ENCODE measurements at places on chromosomes 11 and 22. TPM values are rescaled to one million over a fixed set of nuclear protein-coding genes. Genes with fewer than 3 reads are reported as not detected.

DNA sequence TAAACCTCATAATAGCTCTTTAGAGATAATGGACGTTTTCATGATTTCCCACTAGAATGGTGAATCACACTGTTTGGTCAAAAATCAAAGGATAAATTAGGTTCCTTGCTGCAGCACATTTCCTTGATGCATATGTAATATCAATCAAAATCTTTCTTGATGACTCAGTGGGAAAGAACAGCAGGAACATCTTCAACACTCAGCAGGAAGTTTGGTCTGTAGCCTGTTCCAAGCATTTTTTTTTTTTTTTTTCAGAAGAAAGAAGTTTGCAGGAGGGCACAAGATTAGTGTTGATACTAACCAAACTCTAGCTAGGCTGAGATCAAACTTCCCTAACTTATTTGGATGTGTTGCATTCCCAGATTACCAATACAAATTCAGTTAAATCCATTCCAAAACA, 1529.8 kb downstream of the FAM181B start:
- DNase-seq, result no peak

DNA sequence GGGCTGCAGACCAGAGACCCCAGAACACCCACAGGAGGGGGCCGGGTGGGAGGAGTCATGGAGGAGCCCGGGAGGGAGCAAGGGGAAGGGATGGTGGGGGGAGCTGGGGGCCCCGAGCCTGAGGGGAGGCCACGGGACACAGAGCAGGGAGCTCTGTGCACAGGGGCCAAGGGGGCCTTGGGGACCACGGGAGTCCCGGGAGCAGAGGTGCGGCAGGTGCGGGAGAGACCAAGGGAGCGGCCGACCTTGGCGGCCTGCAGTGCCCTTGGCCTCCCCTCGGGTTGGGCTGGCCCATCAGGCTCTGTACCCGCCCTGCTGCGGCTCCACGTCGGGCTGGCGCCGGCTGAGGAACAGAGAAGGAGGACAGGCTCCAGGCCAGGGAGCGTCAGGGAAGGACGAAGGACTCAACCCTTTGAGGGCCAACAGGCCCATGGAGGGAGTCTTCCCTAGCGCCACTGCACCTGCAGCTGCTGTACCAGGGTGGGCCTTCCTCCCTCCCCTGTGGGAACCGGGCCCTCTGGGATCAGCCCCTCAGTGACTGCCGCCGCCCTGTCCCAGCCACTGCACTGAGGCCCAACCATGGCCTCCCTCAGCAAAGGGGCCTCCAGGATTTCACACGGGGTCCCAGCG, 17.8 kb upstream of the BRSK2 start:
- DNase-seq, result no peak

DNA sequence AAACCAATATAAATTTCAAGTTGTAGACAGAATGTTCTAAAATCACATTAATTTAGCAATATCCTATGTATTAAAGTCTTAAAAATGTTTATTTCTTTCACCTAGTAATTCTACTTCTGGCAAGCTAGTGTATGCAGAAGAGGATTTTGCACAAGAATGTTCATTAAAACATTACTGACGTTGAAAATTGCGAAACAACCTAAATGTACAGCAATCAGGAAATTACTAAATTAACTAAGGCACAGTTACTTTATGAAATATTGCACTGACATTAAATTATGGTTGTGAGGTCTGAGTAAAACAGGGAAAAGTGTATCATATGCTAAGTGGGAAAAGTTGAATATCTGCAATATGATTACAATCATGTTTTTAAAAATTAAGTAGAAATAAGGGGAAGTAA, 4.1 kb downstream of the SLC36A4 start:
- DNase-seq, result no peak

DNA sequence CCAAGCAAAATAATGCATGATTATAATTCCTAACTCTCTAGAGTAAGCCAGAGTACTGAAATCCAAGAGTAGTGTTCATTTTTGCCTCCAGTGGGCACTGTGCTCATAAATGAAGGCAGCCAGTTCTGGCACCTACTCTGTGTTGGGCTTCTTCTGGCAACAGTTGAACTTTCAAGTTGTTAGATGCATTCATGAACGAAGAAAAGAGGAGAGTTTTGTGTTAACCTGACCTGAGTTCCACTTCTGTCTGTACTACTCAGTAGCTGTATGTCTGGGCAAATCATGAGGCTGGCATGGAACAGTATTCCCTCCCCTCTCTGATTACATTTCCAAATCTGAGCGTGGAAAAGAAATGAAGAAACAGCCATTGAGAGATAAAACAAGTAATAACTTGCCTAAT, 20.3 kb upstream of the TENM4 start:
- DNase-seq, result no peak

The BATF2 gene
- total RNA-seq, result 7.5 TPM

The TRIM66 gene
- 15.0 TPM for total RNA-seq

Measured in upper lobe of right lung (tissue), 1 donor.